ENCODE measurements at places on chromosomes 2 and 18.

- no peak for DNase-seq
Observed at GRCh38 chr18:9403795-9404564, 69.4 kb downstream of the TWSG1 start.

GRCh38 chr2:10845640-10846039, 33.1 kb upstream of the PDIA6 start:
- no peak for DNase-seq

GRCh38 chr18:29969876-29970275, 1072.7 kb downstream of the DSC3 start:
- no peak for DNase-seq

DNA sequence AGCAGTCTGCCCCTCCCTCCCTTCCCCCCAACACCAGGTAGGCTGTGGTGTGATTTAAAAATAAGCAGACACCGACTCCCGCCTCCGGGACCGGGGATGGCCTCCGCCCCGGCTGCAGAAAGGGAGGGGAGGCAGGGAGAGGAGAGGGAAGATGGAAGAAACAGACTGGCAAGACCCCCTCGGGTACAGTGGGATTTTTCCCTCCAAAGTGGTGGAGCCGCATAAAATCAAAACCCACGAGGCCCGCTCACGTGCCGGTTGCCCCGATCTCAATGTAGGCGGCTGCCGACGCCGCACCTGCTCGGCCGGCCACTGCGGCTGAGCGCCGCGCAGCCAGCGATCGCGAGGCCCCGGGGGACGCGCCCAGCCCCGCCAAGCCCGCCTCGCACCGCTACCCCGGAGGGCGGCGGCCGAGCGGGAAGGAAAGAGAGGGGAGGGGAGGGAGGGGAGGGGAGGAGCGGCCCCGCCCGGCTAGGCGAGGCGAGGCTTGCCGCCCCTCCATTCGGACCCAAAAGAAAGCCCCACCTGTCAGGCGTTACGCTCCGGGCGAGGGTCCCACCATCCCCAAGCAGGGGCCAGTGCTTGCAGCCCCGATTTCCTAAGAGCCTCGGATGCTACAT, 811 bp downstream of the ADD2 start:
- DNase-seq = no peak

GRCh38 chr2:64394153-64394552, 59.8 kb upstream of the LGALSL start:
- DNase-seq = no peak

GRCh38 chr2:129460299-129461198, 518.9 kb upstream of the RAB6C start:
- no peak for DNase-seq

- DNase-seq = no peak
Observed at GRCh38 chr2:8165550-8165949, 516.3 kb upstream of the ID2 start.

Measured in Ammon's horn (tissue), 1 donor.